Stimulated activated CD4-positive, alpha-beta T cell treated with anti-CD3 and anti-CD28 coated beads, Interleukin-15, amount 100 ng/mL, for 24 hours (primary cell): ENCODE measurements at places on chromosomes 12 and 14.

- no peak for DNase-seq
Measured at GRCh38 chr12:97386133-97386581, 76.4 kb upstream of the RMST start.

GRCh38 chr12:60279221-60279620, 683.4 kb downstream of the SLC16A7 start:
- DNase-seq: no peak

DNA sequence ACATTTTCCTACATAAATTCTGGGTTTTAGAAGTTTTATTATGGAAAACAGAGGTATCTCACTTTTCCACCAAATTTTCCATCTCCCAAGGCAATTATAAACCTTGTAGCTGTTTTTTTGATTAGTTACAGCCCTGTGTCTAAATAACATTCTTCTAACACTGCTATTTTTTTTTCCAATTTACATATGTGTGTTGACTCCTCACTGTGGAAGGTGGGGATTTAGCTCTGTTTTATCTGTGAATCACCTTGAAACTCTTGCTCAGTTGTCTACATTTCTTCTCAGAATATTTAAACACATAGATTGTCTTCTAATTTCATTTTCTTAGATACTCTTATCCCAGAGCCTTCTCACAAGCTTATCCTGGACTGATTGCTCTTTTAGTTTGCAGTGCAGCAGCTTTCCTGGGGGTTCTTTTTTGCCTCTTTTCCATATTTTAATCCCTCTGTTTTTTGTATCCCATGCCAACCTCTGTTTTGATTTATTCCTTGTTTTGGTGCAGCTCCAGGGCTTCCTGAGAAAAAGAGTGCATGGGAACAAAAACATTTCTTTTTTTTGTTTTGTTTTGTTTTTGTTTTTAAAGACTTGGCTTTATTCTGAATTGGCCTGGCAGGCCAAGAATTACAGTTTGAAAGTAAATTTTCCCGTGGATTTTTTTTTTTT, 36.7 kb downstream of the TBC1D15 start:
- DNase-seq: no peak

DNA sequence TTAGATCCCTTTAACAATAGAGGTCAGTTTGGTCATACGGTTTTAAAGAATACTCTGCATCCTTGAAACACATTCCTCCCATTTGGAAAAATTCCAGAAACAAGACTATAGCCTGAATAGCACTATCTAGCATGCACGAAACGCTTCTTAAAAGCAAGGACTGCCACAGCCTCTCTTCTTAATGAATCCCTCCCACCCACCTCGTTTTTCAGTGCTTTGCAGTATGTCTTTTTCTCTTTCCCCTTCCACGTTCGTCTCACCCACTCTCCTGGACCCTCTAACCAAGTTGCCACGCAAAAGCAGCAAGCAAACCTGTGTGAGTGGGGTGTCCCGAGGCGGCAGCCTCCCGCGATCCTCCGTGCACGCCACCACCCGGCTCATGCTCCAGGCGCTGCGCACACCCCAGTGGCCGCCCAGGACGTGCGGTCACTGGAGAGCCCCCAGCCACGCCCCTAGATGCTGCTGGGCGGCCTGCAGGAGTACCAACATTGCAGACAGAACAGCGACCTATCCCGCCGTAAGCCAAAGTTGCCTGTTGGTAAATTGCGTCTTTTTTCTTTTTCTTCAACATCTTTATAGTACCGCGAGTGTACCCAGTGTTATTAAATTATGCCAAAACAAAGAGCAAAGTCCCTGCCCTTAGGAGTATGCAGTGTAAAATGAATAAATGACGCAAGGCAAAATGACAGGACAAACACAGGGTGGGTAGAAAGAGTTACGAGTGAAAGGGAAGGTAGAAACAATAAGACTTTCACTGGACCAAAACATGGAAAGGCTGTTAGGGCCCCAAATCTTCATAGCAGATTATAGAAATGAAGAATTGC, at the start of gene SLC38A4:
Gene SLC38A4, minus strand, starts transcription at position 407 of the 824 bp plus-strand sequence. CDS start 32,926 bp downstream, outside the sequence.
- no peak for DNase-seq

GRCh38 chr14:90692061-90692460, 124.2 kb downstream of the TTC7B start:
- no peak for DNase-seq
